ENCODE measurements at places on chromosomes 16 and 17.

DNA sequence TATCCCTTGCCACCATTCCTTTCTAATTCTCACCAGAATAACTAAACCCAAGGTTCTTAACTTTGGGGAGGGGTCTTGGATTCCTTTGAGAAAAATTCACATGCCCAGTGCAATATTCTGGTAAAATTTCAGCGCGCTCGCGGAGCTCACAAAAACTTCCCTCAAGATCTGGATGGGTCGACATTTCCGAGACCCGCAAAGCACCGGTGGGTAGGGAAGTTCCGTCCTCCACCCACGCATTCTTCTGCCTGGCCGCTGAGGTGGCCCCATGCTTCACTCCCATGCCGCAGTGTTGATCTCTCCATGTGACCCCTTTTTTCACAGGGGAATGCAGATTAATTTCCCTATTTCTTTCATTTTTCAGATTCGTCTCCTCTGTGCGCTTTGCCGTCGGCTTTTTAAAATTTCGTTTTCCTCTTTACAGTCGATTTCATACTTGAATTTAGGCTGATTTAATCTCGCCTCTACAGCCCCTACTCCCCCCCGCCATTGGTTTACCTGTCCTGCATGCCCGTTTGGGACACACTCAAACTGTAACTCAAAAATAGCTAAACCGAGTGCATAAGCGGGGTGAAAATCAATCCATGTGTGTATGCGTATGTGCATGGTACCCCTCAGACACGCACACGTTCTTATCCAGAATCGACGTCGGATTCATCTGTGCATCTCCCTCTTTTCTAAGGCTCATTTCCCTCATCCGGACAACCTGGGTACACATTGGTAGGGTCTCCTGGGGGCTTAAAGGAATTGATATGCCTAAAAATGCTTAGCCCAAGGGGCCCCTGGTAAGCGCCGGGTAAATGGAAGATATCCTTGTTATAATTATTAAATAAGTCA lies 1.4 kb upstream of the SP6 start:
- no peak for DNase-seq

DNA sequence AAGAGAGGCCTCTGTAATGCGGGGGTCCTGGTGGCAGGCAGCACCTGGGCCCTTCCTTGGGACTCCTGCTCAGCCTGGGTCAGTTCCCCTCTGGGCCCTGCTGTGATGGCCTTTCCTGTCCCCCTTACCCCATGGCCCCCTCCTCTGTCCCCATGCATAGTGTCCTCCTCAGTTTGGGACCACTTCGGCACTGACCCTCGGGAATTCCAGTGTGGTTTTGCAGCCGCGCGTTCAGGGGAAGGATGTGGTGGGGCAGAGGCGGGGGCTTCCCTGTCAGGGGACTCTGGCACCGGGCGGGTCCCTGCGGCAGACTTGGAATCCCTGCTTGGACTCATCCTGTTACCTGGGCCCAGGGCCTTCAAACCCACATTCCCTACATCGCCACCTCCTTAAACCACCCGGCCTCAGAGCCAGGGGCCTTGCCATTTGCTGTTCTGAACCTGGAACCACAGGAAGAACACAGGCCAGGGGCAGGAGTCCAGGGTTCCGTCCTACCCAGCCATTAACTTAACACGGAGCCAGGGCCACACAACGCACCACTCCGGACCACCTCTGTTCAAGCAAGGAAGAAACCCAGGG lies 31.4 kb upstream of the EIF1 start:
- no peak for DNase-seq

DNA sequence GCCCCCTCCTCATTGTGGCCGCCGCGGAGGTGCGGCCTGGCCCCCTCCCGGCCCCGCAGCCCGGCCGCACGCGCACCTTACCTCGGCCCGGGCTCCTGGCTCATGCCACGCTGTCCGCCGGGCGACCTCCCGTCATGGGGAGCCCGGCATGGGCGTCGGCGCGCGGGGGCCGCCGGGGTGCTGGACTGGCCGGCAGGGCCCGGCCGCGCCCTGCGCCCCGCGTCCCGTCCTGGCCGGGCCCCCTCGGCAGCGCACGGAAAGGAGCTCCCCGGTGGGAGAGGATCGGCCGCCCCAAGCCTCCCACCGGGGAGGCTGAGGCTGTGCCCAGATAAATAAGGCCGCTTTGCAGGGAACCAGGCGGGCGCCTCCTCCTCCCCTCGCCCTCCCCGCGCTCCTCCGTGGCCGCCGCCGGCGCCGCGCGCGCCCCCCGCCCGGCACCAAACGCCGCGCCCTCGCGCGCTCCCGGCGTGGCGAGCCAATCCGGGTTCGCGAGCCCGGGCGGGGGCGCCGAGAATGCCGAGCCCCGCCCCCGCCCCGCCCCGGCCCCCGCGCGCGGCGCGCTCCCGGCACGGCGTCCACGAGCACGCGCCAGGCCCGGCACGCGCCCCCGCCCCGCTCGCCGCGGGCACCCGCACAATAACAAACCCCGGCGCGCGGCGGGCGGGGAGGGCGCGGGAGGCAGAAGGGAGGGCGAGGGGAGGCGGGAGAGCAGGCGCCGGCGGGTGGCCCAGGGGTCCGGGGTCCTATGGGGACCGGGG lies at the start of gene FBXL16:
FBXL16 (minus strand) TSS at position 371 of the 758 bp plus-strand sequence. CDS start 8,396 bp downstream, outside the sequence.
- no peak for DNase-seq

DNA sequence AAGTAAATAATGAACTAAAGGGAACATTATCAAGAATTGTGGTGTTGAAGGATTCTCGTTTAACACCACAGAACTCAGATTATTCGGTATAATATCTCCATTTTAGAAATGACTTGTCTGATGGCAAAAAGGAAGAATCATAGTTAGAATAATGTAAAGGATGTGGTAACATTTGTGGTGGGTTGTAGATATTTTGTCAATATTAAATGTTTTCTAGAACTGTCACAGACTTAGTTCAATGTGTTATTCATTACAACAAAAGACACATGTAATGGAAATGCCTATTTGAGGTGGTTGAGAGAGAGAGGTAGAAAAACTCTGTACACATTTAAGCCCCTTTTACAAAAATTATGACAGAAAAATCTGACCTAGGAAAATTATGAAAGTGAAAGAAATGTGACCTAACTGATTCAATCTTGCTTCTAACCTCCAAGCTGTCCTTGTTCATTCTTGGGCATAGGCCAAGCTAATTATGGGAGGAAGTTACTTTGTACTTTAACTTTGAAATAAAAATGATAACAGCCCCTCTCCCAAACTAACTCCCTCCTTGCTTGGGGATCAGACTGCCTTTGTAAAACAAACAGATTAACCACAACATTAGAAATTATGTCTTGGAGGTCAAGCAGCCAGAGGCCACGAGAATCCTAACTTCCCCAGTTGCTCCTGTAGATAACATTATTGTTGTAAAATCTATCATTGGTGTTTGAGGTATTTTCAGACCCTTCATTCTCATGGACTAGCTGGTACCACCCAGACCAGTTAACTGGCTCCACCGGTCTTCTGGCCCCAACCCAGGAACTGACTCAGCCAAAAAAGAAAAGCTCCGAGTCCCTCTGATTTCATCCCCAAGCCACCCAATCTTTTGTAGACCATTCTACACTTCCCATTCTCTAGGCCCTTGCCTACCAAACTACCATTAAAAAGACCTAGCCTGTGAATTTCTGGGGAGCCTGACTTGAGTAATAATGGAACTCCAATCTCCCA lies 1287.8 kb upstream of the CDH8 start:
- DNase-seq: no peak

Data from HS-5 (cell line).